ENCODE measurements at places on chromosomes 13 and 19. TPM values are rescaled to one million over a fixed set of nuclear protein-coding genes. Genes with fewer than 3 reads are reported as not detected.

- no peak for DNase-seq
Measured at GRCh38 chr19:45099467-45100191, 6.7 kb downstream of the PPP1R37 start.

DNA sequence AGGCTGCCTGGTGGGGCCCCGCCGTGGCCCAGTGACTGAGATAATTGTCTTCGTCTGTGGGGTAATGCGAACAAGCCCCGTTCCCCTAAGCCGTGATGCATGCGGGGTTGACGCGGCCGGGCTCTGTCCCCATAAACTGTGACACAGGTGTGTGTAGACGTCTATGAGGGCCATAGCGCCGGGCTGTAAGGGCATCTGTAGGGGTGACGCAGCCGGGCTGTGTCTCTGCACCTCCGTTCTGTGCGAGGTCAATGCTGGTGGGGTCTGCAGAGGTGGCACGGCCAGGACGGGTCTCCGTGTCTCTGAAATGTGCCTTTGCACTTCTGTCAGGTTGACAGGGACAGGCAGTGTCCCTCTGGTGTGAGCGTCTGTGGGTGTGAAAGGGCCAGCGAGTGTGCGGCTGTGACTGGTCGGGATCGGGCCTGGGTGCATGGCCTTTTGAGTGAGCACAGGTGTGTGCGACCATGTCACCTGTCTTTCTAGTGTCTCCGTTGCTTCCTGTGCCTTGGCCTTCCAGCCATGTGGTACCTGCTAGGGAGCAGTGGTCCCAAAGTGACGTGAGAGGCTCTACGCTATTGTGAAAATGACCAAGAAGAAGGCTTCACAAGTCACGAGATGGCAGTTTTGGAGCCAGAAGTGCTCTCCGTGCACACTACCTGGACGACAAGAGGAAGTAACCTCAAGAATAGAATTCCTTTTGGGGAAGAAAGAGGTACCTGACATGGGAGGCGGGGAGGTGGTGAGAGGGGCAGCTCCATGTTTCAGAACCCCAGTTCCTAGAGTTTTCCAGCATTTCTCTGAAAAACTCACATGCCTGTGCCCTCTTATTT lies 16.4 kb upstream of the ZNF331 start:
- no peak for DNase-seq

- no peak for DNase-seq
Measured at GRCh38 chr13:30303269-30303668, 4.1 kb downstream of the KATNAL1 start.

DNA sequence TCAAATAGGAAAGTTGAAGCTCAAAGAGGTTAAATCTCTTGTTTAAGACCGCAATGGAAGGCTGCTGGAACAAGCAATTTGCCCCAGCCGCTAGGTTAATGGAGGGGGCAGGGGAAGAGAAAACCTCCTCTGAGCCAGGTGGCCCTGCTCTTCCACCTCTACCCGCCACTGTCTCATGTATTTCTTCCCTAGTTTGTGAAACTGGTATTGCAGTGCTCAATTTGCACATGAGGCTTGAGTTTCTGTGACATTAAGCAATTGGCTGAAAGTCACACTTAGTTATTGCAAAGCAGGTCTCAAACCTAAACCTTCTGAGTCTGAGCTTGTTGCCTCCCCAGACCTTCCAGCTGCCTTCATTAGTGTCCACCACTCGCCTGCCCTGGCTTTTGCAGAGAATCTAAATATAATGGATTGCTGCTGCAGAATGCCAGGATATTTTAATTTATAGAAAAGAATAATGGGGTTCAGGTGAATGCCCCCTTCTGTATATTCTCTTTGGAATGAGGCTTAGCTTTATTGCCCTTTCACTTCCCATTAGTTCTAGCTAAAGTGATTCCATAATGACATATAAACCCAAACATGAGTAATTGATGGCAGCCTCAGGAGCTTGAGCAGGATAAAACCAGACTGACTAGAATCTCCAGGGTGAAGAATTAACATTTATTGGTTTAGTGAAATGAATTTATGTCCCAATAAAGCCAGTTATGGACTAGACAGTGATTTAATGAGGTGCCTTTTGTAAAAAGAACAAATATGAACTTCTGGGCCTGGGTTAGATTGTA lies 27.0 kb upstream of the OLFM4 start:
- DNase-seq, result no peak

GRCh38 chr13:24925318-24926231 lies 161.6 kb downstream of the RNF17 start:
- DNase-seq, result no peak

DNA sequence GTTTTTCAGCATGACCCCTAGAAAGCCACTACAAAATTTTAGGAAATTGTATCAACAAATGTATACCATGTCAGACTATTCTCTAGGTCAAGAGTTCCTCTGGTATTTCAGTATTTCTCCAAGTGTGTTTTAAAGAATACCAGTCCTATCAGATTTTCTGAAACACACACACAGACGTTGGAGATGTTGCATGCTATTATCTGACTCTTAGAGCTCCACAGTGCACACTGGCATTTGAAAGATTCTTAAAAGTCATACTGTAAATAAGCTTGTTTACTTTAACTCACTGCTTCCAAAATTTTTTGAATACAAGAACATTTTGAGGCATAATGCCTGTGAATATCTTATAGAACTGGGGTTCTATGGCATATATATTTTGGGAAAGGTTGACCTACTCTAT lies 33.8 kb upstream of the VWA8 start:
- DNase-seq, result no peak

DNA sequence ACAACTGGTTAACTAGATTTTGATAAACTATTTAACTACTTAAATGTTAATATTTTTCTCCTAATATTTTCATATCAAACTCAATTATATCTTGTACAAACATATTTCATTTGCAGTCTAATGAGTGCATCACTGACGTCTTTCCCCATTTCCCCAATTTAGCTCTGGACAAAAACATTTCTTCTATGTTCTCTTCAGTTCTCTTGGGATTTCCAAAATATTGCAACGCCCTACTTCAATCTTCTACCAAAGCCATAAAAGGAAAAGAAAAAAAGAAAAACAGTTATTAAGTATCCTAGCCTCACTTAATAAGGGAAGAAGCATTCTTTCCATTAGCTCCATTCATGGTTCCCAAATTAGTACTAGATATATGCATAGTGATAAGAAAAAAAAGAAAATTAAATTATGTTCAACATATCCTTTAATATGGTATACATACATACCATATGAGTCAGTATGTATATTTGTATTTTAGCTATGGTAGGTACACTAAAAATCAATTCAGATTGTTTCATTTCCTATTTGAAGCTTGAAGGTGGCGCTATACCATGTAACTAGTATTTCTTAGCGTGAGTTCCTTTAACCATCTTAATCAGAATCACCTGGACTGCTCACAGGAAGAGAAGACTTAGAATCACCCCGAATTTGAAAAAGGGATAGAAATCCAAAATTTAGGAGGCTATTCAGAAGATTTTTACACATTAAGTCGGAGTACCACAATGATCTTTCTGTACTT lies 9.9 kb downstream of the FBXL3 start:
- DNase-seq, result no peak

GRCh38 chr13:111630406-111630805 lies 310.0 kb downstream of the TEX29 start:
- no peak for DNase-seq

DNA sequence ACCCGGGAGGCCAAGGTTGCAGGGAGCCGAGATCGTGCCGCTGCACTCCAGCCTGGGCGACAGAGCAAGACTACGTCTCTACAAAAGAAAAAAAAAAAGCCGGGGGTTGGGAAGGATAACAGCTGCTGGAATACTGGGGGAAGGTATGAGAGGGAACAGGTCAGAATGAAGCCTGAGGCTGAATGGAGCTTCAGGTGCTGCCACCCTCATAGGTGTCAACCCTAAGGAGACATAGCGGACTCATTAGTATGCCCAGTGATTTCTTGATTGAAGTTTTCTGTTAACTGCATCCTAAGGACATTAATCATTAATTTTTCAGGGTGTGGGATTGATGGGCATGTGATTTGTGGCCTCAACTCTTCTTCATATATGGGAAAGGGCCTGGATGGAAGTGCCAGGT lies 6.0 kb downstream of the SMARCA4 start:
- no peak for DNase-seq

DNA sequence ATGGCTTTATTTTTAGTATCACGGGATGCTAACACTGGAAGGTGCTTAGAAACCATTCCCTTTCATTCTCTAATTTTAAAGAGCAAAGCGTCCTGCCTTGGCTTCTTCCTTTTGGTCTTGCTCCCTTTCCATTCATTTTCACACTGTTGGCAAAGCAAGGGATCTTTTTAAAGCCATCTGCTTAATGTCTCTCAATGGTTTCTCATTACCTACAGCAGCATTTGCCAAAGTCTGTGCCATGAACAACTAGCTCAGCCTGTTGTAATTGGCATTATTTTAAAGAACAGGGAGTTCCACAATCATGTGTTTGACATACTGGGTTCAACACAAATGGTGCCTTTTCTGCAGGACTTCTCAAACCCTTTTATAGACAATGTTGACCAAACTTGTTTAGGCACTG lies 444.3 kb downstream of the GPC6 start:
- DNase-seq, result no peak

DNA sequence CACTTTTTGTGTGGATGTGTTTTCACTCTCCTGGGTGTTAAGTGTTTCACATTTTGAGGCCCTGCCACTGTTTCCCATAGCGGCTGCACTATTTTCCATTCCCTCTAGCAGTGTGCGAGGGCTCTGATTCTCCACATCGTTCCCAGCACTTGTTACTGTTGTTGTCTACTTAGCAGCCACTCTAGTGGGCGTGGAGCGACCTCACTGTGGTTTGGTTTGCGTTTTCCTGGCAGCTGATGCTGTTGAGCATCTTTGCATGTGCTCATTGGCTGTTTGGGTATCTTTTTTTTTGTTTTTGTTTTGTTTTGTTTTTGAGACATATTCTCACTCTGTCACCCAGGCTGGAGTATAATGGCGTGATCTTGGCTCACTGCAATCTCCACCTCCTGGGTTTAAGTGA lies 14.4 kb downstream of the NAXD start:
- peak; percentile 41 for DNase-seq

- DNase-seq, result no peak
Measured at GRCh38 chr13:37340901-37341670, 235.6 kb upstream of the CSNK1A1L start.

GRCh38 chr13:94114166-94114565 lies 365.3 kb downstream of the DCT start:
- no peak for DNase-seq

DNA sequence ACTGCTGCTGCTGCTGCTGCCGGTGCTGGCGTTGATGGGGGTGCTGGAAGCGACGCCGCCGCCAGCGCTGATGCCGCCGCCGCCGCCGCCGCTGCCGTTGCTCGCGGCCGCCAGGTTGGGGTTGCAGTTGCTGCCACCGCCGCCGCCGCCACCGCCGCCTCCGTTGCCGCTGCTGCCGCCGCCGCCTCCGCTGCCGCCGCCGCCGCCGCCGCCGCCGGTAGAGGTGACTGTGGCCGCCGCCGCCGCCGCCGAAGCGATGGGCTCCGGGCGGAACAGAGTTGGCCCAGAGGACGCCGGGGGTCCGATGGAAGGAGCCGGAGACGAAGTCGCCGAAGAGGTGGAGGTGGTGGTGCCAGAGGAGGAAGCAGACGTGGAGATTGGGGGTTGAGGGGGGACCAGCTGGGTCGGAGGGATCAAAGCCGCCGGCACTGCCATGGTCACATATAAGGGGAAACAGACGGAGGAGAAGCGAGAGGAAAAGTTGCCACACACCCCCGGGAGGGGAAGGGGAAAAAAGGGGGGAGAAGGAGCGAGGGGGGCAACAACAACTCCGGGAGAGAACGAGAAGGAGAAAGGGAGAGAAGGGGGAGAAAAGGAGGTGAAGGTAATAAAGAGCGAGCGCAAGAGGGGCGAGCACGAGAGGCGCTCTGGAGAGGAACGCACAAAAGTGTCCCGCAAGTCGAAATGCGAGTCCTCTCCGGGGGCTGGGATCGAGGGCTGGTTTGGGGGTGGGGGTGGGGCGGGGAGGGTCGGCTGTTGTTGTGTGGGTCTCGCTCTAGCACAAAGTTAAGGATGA lies 471 bp downstream of the DACH1 start:
- no peak for DNase-seq

GRCh38 chr13:107301724-107302374 lies 733.9 kb upstream of the ARGLU1 start:
- DNase-seq, result no peak

GRCh38 chr13:112623051-112623711 lies 35.2 kb upstream of the TUBGCP3 start:
- DNase-seq, result no peak

DNA sequence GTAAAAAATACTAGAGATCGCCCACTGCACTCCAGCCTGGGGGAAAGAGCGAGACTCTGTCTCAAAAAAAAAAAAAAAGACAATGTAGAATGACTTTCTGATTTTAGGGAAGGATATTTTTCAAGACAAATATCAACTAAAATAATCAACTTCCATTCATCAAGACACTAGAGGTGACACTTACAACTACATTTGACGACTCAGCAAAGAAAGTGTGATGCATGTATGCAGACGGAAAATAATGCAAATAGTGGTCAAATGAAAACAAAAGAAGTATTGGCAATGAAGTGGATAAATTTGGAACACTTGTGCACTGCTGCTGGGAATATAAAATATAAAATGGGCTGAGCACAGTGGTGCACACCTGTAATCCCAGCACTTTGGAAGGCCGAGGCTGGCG lies 12.2 kb downstream of the TMEM161A start:
- no peak for DNase-seq

DNA sequence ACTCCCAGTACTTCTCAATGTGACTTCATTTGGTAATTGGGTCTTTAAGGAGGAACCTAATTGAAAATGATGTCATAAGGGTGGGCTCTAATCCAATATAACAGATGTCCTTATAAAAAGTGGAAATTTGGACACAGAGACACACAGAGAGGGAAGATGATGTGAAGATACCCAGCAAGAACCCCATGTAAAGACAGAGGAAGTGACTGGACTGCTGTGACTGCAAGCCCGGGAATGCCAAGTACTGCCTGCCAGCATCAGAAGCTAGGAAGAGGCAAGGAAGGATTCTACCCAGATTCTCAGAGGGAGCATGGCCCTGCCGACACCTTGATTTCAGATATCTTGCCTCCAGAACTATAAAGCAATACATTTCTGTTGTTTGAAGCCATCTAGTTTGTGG lies 239.3 kb downstream of the KCTD12 start:
- DNase-seq, result no peak

GRCh38 chr13:26412936-26413716 lies 144.4 kb upstream of the WASF3 start:
- DNase-seq, result no peak

Gene ZNF45
- total RNA-seq, result 15.8 TPM

Gene SIGLECL1
- not detected for total RNA-seq

Gene KDELR1
- total RNA-seq, result 396 TPM

Gene PEG3
- total RNA-seq, result not detected

Gene CYP4F8
- not detected for total RNA-seq

Gene WDR88
- not detected for total RNA-seq

Gene ZNF486
- total RNA-seq, result 4.7 TPM

Gene BCKDHA
- total RNA-seq, result 9.2 TPM

Gene CDX2
- total RNA-seq, result not detected

Gene LRFN3
- total RNA-seq, result 15.1 TPM

Gene LGALS14
- total RNA-seq, result not detected

Gene PIK3R2
- 58.4 TPM for total RNA-seq

Gene MBD3
- 71.9 TPM for total RNA-seq

Gene SLITRK5
- 2.1 TPM for total RNA-seq

Gene PIP5K1C
- 44.2 TPM for total RNA-seq

Gene ATP4B
- not detected for total RNA-seq

Gene CCNA1
- total RNA-seq, result 0.91 TPM

Gene KLK3
- total RNA-seq, result not detected

Gene VSTM2B
- not detected for total RNA-seq

Gene PNMA8A
- total RNA-seq, result 12.1 TPM

Gene SLC10A2
- total RNA-seq, result not detected

Gene OR4F17
- not detected for total RNA-seq

Measured in astrocyte (in vitro differentiated cells and primary cell).